ENCODE measurements at places on chromosomes 4 and X.
A peak's percentile ranks its signal among the peaks of the same experiment; 100 is the strongest.

DNA sequence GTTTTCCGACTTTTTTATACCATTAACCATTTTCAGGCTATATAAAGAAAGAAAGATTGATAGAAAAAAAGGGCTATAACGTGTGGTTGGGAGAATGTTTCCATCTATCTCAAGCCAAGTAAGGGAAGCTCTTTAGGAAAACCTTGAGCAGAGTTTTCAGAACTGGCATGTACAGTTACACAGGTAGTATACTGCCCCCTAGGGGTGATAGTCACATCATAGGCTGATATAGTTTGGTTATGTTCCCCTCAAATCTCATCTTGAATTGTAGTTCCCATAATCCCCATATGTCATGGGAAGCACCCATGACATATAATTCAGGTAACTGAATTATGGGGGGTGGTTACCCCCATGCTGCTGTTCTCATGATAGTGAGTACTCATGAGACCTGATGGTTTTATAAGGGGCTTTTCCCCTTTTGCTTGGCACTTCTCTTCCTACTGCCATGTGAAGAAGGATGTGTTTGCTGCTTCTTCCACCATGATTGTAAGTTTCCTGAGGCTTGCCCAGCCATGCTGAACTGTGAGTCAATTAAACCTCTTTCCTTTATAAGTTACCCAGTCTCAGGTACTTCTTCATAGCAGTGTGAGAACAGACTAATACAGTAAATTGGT lies 186.8 kb downstream of the TMA16 start:
- DNase-seq: no peak

- DNase-seq: no peak
These were observed 53.8 kb downstream of the APLN start for GRCh38 chrX:129600981-129601424.

GRCh38 chrX:38879631-38880220 lies 78.5 kb downstream of the MID1IP1 start:
- no peak for DNase-seq

- no peak for DNase-seq
These were observed 87.2 kb downstream of the HS3ST1 start for GRCh38 chr4:11341337-11342043.

DNA sequence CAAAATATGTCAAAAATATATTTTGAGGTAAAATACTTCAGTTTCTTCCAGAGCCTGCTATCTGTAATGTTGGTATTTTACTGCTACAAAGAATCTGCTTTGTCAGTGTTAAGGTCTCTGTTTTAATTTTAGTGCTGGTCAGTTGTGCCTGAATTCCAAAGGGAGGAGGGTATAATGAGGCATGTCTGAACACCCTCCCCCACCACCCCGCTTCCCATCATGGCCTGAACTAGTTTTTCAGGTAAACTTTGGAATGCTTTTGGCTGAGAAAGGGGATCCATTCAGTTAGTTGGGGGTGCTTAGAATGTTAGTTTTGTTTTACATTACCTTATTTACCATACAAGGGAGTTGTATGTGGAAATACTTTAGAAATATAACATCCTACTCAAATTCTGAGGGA lies 158.5 kb downstream of the MID1IP1 start:
- no peak for DNase-seq

- no peak for DNase-seq
These were observed 26.2 kb upstream of the ZBTB33 start for GRCh38 chrX:120224388-120224787.

DNA sequence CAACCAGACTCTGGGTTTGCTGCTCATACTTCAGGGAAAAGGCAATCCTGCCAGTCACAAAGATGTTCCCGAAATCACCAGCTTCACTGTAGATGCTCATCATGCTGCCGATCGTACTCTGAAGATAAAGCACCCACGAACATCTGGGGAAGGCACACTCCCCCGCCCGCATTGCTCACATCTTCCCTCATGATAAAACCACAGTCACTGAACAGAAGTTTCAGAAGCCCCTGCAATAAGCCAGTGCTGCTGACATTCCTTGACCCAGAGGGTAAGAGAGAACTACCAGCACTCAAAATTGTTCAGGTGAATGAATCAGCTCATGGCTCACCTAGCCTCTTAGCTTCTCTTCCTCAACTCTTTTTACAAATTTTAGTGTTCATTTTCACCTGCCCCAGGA lies 43.1 kb downstream of the SRPX2 start:
- DNase-seq: peak; percentile 11

DNA sequence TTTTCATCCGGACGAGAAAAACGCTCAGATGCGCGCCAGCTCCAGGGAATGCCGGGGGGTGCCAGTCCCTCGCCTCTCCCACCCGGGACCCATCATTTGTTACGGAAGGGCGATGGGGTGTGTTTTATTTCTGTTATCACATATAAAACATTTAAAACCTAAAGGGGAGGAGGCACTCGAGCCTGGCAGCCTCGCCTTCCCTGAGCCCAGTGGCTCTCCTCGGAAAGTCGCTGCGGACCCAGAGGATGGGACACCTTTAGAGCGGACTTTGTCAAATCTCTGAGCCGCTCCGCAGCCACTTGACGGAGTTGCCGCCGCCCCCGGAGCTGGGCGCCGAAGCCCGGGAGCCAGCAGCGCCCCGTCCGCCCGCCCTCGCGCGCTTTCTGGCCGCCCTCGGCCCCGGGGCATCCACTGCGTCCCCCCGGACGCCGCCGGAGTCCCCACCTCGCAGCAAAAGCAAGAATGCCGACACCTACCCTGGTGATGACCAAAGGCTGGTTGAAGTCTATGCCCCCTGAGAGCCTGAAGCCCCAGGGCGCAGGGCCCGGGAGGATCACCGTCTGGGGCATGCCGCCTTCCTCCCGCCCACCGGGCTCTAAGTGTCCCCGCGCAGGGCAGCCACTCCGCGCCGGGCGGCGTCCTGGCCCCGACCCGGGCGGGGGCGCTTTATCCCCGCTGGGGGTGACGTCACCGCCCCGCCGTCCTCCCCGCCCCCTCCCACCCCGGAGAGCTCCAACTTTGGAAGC lies at the start of gene PDLIM3:
Gene PDLIM3, minus strand, starts transcription at position 642 of the 746 bp plus-strand sequence. Its CDS starts 73 bp downstream, at position 569.
- no peak for DNase-seq

GRCh38 chr4:2333356-2333841 lies 71.5 kb upstream of the MXD4 start:
- DNase-seq: no peak
